ENCODE measurements at places on chromosomes 5 and 9.

DNA sequence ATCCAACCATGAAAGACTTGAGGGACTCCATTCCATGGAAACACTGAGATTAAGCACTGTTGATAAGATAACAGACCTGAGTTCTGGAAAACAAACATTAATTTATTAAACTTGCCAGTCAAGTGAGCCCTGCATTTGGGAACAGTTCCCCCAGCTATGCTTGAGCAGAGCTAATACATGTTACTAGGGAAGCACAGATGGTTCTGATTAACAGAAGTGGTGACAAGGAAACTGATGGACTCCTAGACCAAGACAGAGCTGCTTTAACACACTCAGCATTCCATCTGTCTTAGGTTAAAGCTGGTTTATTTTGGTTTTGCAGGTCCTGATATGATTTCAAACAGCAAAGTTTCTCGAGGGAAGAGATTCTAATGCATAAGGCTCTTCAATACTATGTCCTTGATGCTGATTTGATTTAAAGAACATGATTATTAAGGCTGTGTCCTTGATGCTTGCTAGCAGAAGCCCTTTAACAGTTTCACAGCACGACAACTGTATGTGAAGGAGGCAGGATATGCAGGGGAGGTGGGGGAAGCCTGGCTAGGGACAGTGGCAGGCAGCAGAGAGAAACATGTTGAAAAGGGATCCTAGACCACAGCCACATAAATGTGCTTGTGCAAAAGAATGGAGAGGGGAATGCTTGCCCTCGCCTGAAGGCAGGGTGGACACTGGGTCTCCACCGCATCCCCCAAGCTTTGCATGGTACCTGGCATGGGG, 66.2 kb downstream of the ACTBL2 start:
- no peak for DNase-seq

DNA sequence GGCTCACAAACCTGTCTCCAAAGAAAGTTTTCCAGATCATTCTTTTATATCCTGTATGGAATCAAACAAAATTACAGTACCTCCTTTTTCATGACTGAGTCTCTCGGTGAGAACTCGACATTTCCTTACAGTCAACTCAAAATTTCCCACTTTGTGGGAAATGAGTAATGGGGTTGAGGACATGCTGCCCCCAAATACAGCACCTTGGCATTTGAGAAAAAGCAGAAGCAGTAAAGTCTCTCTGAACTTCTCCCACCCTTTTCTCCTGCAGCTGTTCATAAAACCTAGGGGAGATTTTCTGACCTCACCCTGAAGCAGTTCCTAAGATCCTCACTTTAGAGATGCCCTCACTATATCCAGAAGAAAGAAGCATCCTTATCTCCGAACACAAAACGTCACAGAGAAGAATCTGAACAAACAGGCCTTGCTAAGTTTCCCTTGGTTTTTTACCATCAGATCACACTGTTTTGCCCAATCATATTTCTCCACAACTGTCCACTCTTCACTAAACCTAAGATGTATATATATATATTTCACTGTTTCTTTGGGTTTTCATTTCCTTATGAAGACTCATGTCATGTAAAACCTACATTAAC, 96.1 kb upstream of the APC start:
- no peak for DNase-seq

GRCh38 chr5:135814812-135815211, 19.7 kb upstream of the SLC25A48 start:
- no peak for DNase-seq

DNA sequence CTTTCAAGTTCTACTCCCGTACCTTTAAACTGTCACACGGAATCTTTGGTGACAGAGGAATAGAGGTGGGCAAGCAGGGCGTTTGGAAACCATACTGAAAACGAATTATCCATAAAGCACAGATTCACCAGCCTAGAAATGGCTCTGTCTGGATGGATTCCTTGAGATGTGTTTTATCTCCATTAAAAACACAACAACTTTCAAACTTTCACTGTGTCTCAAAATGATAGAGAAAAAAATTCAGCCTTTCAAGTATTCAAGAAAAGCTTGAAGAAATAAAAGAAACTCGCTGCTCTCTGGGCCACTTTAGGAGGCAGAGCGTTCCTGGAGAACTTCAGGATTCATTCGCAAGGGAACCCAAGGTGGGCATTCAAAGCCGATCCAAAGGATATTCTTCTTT, 589 bp upstream of the THBS4 start:
- no peak for DNase-seq

DNA sequence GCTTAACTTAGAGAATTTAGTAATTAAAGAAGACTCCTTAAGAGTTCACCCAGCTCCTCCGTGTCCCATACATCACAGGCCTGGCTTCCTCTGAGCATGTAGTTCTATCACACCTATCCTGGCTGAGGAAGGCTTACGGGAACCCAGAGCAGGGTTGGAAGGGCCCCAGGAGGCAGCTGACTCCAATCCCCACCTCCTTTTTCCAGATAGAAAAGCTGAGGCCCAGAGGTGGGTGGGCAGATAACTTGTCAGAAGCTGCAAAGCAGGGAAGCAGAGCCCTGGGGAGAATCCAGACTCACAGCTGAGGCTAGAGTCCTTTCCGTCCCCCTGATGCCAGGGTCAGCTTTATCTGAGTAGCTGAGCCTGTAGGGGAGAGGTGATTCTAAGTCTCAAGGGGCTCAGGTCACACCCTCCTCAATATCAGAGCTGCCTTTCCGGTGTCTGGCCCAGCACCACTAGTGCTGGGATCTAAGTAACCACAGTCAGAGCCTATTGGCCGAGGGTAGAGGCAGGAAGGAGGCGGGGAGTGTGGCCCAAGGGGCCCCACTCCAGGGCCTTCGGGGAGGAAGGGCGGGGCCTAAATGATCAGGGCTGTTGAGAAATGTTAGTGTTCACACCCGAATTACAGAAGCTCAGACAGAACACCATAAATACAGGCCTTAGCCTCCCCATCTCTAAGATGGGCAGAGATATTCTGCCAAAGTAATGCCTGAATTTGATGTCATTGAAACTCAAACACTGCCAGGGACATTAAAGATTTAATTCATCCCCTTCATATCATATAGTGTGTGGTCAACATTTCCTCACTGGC, 9.9 kb downstream of the CCDC69 start:
- DNase-seq = peak; percentile 61

GRCh38 chr5:74865804-74866595, at the start of gene FAM169A:
Gene FAM169A (minus strand): TSS chr5:74866387. CDS start chr5:74841676, 24,711 bp downstream.
- no peak for DNase-seq

GRCh38 chr9:38343037-38343436, 49.5 kb upstream of the ALDH1B1 start:
- no peak for DNase-seq

DNA sequence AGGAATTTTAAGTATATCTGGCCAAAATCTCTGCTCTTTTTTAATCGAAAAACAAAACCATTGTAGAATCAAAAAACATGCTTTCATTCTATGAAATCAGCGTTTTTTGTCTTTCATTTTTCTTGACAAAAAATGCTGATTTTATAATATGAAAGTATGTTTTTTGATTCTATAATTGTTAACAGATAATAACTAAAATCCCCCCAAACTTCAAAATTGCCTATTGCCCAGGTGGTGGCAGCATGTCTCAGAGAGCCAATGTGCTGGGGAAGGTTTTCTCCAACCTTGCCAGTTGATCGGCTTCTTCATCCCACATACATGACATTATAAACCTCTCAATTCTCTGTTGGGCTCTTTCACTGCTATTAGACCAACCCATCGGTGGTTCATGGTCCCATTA, 5.1 kb upstream of the SMIM15 start:
- DNase-seq = no peak

DNA sequence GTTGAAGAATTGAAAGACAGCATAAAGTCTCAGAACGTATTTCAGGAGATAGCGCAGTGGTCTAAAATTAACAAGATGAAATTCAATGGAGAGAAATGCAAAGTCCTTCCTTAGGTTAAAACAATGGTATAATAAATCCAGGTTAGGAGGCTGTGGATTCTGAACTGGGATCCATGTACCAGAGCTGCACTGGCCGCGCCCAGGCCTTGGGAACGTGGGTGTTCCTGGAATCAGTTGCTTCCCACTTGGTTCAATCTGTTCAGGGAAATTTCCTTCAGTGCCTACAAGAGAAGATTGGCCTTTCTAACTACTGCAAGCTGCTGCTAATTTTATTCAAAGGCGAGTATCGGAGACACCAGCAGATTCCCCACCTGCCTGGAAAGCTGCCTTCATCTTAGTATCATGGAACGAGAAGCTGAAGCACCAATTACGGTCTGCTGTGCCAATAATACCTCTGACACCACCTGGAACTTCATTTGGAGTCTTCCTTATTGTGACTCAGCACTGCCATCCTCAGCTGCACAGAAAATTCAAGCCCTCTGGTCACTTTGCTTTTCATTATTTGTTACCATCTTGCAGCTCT, 14.3 kb upstream of the CTNND2 start:
- no peak for DNase-seq

DNA sequence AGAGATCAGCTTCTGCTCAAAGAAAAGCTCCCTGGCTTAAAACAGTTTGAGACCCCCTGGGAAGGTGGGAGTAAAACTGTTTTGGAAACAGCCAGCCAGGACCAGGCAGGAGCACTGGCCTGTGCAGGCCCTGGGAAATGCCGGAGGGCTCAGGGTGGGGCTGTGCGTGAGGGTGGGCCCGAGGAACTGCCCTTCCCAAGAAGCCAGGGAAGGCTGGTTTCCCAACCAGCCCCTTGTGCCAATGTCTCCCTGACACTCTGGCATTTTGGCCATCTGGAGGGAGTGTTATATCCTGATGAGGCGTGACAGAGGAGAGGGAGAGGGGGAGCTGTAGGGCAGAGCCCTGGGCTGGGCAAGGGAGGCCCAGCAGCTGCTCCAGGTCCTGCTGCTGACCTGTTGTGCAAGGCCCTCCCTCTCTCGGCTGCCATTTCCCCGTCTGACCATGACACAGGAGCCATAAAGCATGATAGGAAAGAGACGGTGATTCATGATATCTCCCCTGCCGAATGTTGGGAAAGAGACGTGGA, 16.1 kb downstream of the OLFML2A start:
- DNase-seq = no peak

GRCh38 chr5:77816686-77817085, 40.5 kb upstream of the TBCA start:
- no peak for DNase-seq

DNA sequence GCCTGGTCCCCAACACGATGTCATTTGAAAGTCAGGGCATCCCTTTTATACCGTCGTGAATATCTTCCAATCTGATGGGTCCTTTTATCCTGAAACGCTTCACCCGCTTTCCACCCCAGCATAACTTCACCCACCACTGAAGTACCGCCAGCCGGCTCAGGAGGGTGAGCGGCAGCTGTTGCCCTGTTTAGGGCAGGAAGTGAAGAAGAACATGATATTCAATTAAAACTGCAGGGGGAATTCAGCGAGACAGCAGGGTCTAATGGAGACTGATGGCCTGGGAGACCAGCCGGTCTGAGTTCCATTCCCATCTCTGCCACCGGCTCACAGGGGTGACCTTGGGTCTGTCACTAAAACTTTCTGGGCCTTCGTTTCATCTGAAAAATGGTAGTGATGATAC, 68.2 kb upstream of the EGFLAM start:
- no peak for DNase-seq

DNA sequence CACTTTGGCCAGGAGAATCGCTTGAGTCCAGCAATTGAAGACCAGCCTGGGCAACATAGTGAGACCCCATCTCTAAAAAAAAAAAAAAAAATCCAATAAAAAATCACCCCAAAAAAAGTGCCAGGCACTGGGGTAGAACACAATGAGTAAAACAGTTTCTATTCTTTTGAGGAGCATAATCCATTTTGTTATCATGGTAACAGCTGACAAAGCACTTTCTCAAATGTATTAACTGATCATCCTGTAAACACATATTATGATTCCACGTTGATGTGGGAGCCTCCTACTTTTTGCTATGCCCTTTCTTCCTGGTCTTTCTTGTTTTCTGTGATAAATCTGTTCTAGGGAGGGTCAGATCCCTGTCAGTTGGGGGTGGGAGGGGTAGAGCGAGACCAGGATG, 20.7 kb upstream of the FAM13B start:
- no peak for DNase-seq

- DNase-seq = no peak
These were observed 82.6 kb upstream of the GRHPR start for GRCh38 chr9:37339923-37340322.

- DNase-seq = no peak
These were observed 232.3 kb downstream of the TLR4 start for GRCh38 chr9:117936185-117937130.

GRCh38 chr9:101176384-101176783, 147.9 kb downstream of the PLPPR1 start:
- DNase-seq = no peak

DNA sequence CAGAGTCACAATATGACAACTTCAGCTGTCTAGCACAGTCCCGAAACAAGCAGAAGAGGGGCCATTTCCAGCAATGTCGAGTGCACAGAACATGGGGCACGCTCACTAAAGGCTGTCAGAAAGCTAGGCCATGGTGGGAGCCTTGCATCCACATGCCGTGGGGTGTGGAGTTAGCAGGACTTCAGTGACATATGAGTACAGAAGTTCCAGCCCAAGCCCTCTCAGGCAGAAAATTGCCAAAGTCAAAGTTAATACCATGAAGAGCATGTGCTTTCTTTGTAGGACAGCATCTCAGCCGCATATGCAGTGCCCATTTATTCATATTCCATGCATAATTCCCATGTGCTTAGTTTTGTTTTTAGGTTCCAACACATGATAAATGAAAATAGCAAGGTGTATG, 26.7 kb downstream of the ECM2 start:
- no peak for DNase-seq

GRCh38 chr5:111229221-111229835, 5.1 kb downstream of the CAMK4 start:
- DNase-seq = no peak

GRCh38 chr5:55004729-55005128, 19.3 kb upstream of the GZMK start:
- DNase-seq = no peak

DNA sequence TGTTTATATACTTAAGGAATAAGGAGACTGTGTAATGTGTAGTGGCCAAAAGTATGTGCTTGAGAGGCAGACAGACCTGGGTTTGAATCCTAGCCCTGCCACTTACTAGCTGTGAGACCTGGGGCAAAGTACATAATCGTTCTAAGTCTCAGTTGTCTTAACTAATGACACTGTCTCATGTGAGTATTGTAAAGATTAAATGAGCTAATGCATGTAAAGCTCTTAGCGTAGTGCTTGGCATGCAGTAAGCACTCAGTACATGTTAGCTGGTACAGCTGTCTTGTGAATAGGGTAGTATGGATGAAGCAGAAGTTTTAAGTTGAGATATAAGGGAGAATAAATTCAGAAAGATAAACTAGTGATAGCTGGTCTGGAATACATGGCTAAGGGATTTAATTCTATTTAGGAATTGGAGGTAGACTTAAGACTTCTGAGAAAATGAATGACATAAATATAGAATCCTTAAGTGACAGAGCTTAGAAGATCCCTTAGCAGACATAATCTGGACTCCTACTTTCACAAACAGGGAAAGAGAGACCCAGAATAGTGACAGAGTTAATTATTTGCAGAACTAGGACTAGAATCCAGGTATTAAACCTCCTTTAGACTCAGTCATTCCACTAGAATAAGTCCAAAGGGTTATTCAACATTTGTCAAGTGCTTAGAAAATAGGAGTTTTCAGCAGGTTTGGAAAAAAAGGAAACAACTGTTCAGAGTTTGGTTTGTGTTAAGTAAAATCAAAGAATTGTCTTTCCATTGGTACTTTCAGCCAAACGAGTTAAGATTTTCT, 13.1 kb downstream of the GPR21 start:
- DNase-seq = no peak

GRCh38 chr5:141951332-141951781, 6.6 kb downstream of the PCDH12 start:
- DNase-seq = no peak

GRCh38 chr9:33225319-33226147, 14.4 kb upstream of the SPINK4 start:
- peak; percentile 61 for DNase-seq

GRCh38 chr9:28938981-28939380, 1365.7 kb upstream of the C9orf72 start:
- no peak for DNase-seq
